ENCODE measurements at places on chromosomes 13 and 19.

DNA sequence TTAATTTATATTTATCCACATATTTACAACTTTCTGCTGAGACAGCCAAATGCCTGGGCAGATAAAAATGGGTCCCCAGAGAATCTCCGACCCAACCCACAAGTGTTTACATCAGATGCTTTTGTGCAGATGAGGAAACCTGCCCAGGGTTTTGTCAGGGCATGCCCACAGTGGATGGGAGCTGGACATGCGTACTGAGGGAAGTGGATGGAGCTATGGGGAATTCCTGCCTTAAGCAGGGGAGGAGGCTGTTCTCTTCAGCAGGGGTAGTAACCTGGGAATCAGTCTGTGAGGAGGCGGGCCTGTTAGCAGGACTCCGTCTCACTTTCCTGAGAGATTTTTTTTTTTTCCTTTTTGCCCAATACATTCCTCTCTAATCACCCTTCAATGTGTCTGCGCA lies 122.9 kb downstream of the RFC3 start:
- DNase-seq: peak; percentile 18

DNA sequence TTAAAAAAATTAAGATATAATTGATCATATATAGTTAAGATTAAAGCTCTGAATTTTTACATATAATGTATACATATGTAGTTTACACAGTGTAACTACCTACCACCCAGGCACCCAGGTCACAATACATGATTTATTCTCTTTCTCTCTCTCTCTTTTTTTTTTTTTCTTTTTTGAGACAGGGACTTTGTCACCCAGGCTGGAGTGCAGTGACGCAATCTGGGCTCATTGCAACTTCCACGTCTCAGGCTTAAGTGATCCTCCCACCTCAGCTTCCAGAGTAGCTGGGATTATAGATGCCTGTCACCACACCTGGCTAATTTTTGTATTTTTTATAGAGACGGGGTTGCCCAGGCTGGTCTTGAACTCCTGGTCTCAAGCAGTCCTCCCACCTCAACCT lies 18.8 kb upstream of the CLASRP start:
- no peak for DNase-seq

- DNase-seq: no peak
These were observed 8.3 kb upstream of the NAA16 start for GRCh38 chr13:41302743-41303142.

GRCh38 chr19:15820646-15821045 lies 5.2 kb upstream of the OR10H1 start:
- no peak for DNase-seq

- DNase-seq: no peak
These were observed 14.6 kb upstream of the DNMT1 start for GRCh38 chr19:10209315-10209714.

- no peak for DNase-seq
These were observed 802.5 kb downstream of the EFNB2 start for GRCh38 chr13:105732806-105733529.

DNA sequence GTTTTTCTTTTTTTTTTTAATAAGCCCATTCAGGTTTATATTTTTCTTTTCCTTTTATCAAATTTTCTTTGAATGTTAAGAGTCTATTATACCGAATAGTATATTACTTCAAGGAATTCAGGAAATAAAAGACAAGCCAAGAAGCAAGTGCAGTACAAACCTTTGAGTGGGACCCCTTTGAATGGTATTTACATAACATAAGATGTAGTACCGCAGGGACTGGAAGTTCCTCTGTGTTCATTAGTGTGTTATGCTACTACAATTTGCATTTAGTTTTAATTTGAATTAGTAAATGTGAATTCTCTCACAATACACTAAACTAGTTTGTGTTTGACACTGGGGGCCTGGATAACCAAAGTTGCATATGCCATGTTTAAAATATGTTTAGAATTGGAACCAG lies 339.5 kb downstream of the DCT start:
- no peak for DNase-seq

DNA sequence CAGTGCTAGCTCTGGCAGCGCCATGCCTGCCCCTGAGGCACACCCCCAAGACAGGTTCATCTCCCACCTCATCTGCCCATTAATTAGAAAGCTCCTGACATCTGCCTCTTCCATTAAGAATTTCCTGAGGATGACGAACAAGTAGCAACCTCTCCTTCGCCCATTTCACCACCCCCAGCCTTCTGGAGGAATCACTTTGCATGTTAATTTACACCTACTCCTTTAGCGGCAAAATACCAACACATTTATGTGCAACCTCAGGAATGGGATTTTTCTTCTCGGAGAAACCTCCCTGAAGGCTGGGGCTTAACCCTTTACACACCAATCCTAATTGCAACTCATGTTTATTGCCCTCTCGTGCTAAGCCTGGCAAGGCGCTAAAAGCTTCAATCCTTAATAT lies 13.8 kb downstream of the SLC7A1 start:
- no peak for DNase-seq

DNA sequence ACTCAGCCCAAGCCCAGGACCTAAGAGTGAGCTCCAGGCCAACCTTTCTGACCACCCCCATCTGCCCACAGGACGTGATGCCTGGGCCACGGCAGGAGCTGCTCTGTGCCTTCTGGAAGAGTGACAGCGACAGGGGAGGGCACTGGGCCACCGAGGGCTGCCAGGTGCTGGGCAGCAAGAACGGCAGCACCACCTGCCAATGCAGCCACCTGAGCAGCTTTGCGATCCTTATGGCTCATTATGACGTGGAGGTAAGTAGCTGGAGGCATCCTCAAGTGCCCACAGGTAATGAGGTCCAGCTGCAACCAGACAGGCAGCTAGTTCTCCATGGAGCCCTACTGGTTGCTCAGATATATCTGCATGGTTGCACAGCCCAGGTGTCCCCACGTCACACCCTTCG lies 14.8 kb downstream of the DDX39A start:
- DNase-seq: no peak

- no peak for DNase-seq
These were observed 26.0 kb upstream of the GPC6 start for GRCh38 chr13:93200626-93201025.

DNA sequence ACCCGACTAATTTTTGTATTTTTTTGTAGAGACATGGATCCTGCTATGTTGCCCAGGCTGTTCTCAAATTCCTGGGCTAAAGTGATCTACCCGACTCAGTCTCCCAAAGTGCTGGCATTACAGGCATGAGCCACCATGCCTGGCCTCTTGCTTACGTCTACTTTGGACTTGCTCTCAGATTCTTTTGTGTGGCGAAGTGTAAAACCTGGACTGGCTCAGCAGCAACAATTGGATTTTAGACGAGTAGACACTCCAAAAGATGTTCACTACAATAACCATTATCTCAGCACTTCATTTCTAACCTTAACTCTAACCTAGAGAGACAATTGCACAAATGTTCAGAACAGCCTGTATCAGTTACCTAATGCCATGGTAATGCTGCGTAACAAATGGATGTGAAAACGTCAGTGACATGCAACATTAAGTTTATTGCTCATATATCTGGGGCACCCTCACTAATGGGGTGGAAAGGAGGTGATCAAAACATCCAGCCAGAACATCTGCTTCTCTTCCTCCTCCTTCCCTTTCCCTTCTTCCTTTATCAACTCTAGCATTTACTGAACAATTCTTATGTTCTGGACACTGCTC lies 124.9 kb upstream of the MRI1 start:
- DNase-seq: no peak

DNA sequence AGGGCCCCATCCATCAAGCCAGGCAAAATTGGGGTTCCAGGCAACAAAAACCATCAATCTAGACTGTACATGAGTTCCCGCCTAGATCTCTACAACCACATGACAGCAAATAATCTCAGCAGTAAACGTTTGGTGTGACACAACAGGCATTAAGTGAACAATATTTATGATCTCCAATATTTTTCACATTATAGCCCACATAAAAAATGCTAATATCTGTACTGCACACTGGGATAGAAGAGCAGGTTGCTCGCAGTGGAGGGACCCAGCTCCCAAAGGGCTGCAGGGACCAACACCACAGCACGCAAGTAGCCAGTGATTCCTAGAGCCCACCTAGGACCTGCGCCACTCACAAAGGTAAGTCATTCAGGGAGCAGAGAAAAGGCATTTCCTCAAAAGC lies 25.9 kb downstream of the LATS2 start:
- DNase-seq: no peak

DNA sequence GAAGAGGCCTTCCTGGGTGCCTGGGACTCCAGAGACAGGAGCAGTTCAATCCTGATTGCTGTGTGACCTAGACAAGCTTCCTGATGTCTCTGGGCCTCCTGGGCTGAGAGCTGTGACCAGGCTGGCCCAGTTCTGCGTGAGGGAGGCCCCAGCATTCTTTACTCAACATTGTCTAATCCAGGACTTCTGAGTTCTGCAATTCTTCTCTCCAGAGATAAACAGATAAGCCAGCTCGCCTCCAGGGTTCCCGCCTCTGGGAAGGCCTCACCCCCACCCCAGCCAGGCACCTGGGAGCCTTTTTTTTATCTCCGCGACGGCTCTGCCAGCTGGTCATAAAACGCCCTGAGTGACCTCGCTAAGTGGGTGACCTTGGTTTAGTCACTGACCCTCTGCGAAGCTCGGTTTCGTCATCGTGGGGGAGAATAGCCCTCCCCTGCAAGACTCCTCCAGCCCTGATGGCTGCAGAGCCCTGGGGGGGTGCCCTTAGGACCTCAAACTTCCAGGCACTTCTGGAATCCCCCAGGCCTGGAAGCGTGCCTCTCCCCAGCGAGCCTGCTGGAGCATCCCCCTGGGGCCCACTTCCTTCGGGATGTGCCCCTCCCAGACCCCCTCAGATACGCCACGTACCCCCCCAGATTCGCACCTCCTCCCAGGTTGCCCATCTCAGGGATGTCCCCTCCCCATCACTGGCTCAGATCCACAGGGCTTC lies 1.9 kb downstream of the SULT2B1 start:
- no peak for DNase-seq

DNA sequence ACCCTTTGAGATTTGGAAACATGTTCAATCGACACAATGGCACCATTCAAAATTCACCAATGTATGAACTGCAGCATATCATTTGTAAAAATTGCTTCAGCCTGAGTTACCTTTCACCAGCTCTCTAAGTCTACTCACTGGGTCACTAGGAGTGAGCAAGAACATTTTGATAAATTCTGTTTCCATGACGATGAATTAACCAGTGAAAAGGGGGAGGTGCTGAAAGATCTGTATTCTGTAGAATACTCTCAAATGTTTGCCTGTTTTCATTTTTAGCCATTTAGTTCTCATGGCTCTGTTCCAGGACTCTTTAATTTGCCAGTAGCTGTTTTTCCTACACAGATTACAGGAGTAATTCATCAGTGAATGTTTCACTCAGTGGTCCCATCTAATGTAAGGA lies 883.4 kb downstream of the DIAPH3 start:
- no peak for DNase-seq

DNA sequence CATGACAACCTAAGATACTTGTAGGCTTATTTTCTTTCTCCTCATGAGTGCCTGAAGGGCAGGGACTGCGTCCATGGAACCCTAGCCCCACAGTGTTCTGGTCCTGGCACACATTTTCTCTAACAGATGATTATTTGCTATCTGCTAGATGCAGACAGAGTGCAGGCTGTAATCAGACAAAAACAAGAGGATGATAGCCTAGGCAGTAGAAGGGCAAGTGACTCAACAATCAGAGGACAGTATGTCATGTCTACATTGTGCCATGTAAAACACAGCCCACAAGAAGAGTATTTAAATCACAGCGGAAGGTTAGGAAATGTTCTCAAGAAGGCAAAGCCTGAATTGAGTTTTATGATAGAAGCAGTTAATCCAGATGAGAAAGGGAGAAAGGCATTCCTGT lies 29.3 kb downstream of the MIPEP start:
- DNase-seq: no peak

DNA sequence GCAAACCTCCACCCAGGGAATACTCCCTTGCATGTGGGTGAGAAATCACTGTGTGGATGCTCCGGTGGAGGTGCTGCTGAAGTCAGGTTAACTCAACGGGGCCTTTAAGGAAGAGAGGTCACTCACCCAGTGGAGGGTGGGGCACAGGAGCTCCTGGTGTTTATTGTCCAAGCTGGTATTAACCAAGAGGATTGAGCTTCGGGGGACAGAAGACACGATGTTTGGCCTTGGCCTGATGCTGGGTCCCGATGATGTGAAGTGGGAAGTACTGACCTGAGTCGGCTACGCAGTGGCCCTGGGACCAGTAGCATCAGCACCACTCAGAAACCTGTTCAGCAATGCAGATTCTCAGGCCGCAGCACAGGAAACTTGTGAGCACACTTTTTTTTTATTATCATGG lies 85.7 kb upstream of the WASF3 start:
- DNase-seq: no peak
